ENCODE measurements at places on chromosomes 7 and 10.

- DNase-seq = no peak
These were observed 27.5 kb upstream of the FIGNL1 start for GRCh38 chr7:50477640-50478039.

GRCh38 chr10:122172361-122173008, 98.6 kb upstream of the BTBD16 start:
- no peak for DNase-seq

GRCh38 chr10:6721964-6722615, 142.0 kb upstream of the PRKCQ start:
- no peak for DNase-seq

DNA sequence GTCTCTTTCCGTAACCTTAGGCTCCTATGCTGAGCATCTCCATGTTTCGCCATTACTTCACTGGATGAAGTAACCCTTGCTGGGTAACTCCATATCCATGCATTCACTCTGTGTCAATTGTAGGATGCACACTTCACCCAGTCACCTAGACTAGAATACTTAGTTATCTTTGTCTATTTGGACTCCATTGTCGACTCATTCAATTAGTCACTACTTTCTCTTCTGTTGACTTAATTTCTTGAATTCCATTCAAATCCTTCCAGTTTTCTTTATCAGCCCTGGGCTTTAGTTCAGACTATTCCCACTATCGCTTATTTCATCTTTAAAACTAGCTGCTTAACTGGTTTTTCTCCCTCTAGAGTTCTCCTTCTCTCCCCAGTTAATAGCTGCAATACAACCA, 111.3 kb upstream of the TNS3 start:
- no peak for DNase-seq

DNA sequence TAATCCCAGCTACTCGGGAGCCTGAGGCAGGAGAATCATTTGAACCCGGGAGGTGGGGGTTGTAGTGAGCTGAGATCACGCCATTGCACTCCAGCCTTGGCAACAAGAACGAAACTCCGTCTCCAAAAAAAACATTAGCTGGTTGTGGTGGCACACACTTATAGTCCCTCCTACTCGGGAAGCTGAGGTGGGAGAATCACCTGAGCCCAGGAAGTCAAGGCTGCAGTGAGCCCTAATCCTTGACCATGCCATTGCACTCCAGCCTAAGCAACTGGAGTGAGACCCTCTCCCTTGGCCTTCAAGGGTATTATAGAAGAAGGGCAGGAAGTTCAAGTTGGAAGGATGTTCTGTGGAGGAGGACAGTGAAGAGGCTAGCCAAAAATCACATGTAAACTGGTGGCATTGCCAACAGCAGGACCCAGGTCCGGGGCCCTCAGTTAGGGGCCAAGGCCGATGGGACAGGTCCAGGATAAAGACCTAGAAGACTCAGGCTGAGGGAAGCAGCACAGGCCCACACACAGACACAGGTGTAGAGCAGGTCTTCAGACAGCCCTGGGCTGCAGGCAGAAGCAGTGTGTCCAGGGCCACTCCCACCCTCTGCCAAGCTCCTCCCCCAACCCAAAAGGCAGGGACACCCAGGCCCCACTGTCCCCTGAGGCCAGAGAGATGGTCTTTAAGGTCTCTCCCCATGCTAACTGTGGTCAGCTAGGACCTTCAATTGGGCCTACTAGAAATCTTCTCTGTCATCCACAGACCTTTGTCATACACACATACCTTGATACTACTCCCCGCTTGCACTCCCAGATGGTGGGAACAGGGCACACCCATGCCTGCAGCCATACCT, 8.4 kb upstream of the SAMD8 start:
- DNase-seq = no peak

- no peak for DNase-seq
These were observed 135.5 kb upstream of the FRMD4A start for GRCh38 chr10:14466257-14466656.

GRCh38 chr7:134706468-134706867, 59.8 kb downstream of the BPGM start:
- DNase-seq = no peak

DNA sequence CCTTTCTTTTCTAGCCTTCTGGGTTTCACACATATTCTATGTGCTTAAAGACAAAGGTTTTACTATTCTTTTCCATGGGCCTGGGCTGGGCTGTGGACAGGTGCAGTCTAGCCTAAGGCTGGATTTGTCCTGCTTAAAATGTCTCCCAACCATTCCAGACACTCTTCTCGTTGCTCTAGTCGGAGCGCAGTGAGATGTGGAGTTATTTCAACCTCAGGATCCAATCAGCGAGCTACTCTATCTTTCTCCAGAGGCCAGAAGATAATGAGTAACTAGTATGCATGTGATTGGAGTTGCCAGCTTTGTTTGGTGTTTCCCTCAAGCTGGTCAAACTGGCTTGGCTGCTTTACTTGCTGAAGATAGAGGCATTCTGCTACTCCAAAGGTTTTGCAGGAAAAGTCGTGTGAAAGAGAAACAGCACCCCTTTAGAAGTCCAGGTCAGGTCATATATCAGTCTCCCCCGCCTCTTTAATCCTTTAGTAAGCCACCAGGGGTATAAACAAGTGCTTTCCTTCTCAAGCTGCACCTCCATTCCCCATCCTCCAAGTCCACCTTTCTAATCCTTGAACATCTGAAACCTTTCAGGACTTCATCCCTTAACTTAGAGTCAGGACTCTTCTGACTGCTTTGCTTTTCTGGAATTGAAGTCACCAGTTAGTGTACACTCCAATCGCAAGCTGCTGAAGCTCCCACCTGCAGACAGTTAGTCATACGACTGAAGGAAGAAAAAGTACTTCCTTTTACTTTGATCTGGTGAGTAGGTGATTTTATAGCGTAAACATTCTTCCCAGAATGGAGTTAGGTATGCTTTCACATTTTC, 78.8 kb downstream of the DNMBP start:
- DNase-seq = no peak

- DNase-seq = no peak
These were observed 27.2 kb downstream of the HKDC1 start for GRCh38 chr10:69247313-69247710.

- DNase-seq = peak; percentile 62
These were observed 72.6 kb downstream of the FOXL3 start for GRCh38 chr7:362402-363096.

DNA sequence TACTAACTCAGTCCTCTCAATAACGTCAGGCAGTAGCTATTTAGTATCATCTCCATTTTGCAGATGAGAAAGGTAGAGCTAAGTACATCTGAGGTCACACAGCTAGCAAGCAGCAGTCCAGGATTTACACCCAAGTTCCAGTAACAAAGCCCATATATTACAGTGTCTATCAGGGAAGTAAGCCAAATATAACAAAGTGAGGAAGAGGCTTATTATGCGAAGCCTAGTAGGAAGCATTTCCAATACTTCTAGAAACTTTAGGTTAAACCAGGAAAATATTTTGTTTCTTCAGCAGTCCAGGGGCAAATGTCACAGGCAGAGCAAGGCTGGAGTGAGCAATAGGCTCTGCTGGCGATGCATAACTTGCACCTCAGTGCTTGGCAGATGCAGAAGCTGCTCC, 53.9 kb downstream of the NOC3L start:
- no peak for DNase-seq

DNA sequence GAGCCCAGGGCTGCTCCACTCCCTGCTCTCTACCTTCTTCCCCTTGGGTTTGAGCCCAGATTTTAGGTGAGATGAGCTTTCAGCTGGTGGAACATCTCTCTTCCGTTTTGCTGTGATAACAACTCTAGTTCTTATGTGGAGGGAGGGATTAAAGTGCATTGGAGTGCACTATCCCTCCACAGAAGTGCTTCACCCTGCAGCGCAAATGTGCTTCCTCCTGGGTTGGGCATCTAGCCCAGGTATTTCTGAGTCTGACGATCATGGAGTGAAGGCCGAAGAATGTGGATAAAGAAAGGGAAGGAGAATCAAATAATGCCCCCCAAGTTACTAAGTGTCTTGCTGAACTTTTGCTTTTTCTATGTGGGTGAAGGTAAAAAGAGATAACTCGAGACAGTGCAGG, 157.4 kb downstream of the CACNB2 start:
- DNase-seq = no peak

- no peak for DNase-seq
These were observed 29.6 kb upstream of the CTNNA3 start for GRCh38 chr10:67725567-67725966.

- DNase-seq = no peak
These were observed 268.6 kb downstream of the BAMBI start for GRCh38 chr10:28945959-28946358.

- DNase-seq = no peak
These were observed 3.9 kb downstream of the GLUD1 start for GRCh38 chr10:87090779-87091178.

- no peak for DNase-seq
These were observed 39.5 kb downstream of the PRKAG2 start for GRCh38 chr7:151837285-151838042.

DNA sequence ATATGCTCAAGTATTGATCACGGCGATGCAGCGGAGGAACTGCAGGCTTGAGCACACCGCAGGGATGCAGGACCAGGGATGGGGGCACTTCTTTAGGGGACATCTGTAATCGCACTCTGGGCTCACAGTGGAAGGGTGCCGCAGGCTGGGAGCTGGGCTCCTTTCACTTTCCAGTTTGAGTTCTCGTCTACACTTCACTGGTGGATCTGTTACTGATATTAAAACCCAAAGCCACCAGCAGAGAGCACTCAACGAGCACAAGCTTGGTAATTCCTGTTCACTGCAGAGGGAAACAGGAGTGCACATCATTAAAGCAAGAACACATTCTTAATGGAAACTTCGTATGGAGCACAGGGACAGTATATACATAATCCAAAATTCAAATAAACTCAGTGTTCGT, 91.3 kb downstream of the PARD3 start:
- DNase-seq = no peak

- no peak for DNase-seq
These were observed 173.1 kb downstream of the PARD3 start for GRCh38 chr10:34641913-34642558.

DNA sequence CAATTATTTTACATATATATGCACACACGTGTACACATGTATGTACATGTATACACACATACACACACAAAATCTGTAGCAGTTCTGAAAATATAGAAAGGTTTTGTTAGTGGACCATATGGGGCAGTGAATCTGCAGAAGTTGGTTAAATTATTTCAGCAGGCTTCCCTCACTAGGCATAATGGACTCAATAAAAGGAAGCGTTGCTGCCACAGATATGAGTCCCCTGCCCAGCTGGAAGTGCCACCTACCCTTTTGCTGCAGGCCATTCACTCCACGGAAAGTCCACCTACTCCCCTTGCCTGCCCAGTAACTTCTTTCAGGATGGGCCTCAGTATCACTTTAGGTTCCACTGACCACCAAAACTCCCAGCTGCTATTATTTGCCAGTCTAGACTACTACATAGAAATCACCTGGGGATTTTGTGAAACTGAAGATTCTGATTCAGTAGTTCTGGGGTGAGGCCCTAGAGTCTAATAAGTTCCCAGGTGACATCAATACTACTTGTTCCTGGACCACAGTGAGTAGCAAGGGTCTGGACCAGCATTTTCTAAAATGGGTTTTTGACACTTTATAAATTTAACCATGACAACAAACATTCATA, 29.3 kb upstream of the CROT start:
- DNase-seq = no peak

DNA sequence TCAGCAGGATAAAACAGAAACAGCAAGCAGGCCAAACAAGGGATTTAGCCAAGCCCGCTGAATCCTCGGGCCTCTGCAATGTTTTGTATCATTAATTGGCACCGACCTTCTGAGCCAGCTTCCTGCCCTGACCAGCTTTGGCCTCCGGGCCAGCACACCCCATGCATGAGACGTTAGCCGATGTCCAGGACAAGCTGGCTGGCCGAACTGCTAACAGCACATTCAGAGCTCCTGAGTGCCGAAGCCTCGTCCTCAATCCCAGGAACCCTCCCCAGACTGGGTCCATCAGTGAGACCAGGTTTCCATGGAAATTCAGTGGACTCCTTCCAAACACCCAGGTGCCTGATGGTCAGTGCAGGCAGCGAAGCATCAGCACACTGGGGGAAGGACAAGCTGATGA, 134.3 kb upstream of the PFKP start:
- DNase-seq = no peak

DNA sequence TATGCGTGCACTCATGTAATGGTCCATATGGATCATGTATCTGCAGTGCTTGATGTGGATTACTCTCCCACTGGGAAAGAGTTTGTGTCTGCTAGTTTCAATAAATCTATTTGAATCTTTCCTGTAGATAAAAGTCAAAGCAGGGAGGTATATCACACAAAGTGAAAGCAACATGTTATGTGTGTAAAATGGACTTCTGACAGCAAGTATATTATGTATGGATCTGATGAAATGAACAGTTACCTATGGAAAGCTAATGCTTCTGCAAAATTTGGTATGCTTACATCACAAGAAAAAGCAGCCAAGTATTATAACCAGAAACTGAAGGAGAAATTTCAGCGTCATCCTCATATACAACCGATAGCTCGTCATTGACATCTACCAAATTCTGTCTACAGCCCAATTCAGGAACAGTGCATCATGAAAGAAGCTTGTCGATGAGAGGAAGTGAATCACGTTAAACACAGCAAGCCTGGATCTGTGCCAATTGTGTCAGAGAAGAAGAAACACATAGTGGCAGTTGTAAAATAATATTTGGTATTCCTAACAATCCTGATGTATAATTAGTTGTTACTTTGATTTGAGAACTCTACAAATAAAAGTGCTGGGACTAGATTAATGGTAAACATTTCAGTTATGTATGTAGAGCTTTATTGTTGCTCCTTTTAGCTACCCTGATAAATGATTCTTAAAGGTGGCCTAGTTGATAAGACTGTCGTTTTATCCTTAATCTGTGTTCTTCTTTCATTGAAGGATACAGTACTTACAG, 14.2 kb upstream of the SYPL1 start:
- DNase-seq = peak; percentile 58

DNA sequence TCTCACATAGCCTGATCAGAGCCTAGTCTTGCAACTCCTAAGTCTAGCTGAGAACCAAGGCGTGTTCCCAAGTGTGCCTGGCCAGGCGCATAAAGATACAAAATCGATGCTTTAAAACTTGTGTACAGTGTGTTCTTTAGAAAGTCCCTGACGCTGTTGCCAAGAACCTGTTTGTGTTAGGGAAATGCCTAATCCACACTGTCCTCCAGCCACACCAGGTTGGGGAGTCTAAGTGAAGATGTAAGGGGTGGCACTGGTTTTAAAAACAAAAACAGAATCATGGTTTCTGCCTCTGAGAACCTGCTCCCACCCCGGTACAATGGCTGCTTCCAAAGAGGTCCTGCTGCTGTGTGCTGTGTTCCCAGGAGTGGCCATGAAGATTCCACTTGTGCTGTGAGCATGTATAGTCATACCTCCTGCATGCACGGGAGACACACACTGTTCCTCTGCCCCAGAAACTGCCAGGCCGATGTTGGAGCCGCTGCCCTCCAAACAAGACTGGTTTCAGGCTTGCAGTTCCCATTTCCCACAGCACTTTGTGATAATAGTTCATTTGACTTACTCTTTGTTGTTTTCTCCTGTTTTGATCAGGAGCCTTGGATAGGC, 88.5 kb downstream of the CCNY start:
- DNase-seq = no peak

DNA sequence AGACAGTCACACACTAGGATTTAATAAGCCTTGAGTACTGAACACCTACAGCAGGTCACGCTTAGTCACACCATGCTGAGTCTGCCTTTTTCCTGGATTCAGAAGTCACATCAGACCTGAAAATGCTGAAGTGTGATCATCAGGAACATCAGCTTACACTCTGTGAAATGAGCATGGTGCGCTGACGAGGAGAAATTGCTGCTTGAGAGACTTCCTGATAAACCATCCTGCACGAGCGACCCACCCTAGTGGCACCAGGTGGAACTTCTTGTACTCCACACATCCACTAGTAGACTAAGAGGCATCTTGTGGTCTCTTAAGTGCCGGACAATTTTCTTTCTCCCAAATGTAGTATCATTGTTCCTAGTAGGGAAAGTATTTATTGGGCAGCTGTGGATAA, 51.8 kb upstream of the MRLN start:
- DNase-seq = no peak
